ENCODE measurements at places on chromosomes 5 and 9.

DNA sequence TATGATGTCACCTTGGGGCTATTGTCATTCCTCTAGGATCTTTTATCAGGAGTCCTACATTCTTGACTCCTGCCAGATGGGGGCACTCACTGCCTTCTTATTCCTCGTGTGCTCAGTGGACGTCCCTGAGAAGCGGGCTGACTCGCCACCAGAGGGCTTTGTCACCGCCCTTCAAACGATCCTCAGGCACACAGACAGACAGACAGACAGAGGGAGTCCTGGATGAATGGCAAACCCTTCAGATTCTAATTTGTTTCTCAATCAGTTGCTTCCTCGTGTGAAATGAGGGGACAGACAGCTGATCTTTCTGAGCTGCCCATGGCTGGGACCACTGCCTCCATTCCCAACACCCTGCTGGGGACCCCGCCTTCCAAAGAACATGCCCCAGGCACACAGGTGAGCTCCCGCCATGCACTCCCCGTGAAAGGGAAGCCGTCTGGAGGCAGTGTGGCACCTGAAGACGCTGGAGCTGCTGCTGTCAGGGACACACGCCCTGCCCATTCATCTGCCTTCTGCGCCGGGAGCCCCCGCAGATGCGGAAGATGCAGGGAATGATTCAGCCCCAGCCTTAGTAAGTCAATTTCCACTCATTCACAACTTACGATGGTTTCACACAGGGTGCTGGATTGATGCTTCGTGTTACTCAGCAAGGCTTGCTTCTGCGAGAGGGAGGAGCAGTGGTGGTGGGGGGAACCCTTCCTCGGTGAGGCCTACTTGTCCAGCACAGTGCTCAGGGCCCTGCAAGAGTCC, 24.9 kb upstream of the SH3PXD2B start:
- peak; percentile 68 for DNase-seq

GRCh38 chr5:148915224-148915817, 88.9 kb downstream of the ADRB2 start:
- no peak for DNase-seq

DNA sequence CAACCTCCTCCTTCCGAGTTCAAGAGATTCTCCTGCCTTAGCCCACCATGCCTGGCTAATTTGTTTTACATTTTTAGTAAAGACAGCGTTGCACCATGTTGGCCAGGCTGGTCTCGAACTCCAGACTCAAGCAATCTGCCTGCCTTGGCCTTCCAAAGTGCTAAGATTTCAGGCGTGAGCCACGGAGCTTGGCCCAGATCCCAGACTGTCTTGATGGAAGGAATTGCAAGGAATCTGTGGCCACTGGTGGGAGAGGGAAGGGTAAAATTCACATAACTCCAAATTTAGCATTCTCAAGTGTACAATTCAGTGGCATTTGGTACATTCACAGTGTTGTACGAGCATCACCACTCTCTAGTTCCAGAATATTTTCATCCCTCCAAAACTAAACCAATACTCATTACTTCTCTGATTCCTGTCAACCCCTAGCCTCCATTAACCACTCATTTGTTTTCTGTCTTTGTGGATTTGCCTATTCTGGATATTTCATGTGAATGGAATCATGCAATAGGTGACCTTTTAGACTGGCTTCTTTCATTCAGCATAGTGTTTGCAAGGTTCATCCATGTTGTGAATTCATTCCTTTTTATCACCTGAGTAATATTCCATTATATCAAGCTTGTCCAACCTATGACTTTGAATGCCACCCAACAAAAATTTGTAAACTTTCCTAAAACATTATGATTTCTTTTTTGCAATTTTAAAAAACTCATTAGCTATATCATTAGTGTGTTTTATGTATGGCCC, 8.9 kb upstream of the MYO10 start:
- no peak for DNase-seq

DNA sequence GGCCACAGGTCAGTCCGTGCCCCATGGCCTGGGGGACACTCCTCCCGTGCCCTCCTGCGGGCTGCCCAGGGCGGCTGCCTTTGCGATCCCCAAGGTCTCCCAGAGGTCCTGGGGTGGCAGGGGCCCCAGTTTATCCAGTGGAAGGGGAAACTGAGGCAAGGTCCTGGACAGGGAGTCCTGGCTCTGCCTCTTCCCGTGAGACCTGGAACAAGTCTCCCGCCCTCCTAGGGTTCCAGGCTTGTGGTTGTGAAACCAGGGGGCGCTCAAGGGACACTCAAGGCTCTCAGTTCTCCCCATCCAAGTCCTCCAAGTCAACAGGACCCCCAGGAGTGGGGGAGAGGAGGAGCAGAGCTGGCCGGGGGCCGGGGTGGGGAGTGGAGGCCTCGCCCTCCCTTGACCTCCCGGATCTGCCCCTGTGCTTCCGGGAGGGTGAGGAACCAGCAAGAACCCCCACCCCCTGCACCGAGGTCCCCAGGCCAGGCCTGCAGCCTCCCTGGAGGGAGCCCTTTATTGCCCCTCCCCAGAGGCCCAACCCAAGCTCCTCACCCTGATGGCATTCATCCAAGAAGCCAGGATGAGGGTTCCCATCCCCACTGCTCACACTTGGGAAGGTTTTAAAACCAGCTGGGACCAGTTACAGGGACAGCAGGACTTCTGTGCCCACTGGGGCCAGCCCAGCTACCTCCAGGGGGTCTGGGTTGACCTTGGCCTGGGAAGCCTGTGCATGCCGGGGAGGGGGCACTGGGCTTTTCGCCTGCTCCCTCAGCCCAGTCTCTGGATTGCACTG, 24.7 kb upstream of the TMEM250 start:
- peak; percentile 22 for DNase-seq

DNA sequence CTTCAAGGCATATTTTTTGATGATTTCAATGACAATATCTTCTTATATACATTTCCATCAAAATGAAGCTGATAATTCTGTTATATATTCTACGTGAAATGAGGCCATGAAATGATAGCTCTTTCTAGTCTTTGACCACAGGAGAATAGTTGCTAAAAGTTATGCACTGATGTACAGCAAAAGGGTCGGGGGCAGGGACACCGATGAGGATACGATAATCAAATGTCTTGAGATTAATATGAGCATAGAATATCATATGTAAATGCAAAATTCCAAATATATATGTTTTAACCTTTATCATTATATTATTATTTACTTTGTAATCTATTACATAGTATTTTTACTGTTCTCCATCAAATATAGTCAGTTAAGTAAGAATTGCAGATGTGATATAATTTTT, 264.8 kb downstream of the KIAA0825 start:
- no peak for DNase-seq

DNA sequence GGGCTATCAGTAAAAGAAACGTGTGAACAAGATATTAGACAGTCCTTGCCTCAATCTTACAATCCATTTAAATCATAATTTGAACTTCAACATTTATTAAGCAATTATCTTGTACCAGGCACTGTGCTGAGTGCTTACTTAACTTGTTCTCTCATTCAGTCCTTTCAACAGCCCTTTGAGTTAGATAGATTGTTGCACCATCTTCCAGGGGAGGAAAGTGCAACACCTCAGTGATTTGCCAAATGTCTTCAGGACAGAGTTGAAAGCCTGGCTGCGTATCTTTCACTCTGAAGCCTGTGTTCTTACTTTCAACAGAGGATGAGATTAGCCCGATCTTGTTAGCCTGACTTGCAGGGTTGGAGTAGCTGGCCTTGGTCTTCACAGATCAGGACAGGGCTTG, 34.2 kb upstream of the SUB1 start:
- no peak for DNase-seq

DNA sequence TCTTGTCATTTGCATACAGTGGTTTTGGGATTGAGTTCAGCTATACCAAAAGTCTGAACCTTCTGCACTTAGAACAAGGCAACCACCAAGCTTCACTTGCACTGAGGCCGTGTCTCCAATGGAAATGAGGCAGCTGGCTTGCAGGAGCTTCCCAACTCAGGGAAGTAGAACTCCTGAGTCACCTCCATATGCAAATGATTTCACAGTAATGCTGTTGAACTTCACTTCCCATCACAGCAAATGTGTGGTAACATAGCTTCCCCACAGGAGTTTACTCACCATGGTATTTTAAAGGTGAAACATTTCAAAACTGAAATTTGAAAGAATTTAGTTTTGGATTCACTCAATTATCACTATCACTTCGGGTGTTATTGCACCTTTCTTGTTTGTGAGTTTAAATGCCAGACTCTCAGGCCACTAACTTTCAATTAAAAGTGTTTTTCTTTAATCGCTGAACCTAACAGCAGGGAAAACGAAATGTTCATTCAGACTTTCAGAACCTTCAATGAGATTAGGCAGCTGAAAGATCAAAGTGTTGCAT, 9.0 kb downstream of the CD274 start:
- no peak for DNase-seq

DNA sequence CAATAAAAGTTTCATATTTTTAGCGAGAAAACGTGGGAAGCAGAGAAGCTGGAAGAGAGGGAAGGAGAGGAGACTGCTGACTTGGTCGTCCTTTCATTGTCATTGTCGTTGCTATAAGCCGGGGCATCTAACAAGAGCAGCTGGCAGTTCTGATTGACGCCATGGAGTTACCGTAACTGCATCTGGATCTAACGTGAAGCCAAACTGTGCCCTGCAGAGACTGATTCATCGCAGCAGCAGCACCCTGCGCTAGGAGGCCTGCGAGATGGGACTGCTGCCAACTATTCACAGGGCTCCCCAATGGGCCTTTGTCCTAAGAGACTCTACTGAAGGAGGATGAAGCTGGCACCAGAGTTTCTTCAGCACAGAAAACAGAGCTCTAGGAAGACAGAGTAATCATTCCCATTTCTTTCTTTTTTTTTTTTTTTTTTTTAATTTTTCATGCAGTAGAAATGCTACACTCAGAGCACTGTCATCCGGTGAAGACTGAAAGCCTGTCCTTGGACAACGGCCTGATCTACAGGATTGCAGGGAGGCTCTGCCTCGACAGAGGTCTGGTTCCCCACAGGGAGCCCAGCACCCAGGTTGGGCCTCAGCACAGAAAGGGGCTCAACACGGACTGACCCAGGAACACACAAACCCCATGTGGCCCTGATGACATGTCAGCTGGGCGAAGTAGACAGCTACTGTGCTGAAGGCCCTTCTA, 47.8 kb downstream of the RETREG1 start:
- DNase-seq, result no peak

DNA sequence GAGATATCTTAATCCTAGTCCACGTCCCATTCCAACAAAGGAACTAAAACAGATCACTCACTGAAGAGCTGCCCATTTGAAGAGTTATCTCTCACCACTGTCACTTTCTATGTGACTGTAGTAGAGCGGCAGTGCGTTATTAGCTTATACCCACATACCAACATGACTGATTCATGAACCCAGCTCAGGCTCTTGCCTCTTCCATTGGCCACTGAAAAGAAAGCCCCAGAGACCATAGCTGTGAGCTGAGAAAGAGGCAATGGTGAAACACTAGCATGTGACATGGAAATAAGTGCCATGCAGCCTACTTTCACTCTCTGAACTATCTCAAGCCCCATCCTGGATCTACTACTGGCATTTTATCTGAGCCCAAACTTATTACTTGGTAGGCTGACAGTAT, 151.7 kb upstream of the MOCS2 start:
- no peak for DNase-seq

- DNase-seq, result no peak
These were observed 9.0 kb upstream of the SETD9 start for GRCh38 chr5:56900395-56900794.

DNA sequence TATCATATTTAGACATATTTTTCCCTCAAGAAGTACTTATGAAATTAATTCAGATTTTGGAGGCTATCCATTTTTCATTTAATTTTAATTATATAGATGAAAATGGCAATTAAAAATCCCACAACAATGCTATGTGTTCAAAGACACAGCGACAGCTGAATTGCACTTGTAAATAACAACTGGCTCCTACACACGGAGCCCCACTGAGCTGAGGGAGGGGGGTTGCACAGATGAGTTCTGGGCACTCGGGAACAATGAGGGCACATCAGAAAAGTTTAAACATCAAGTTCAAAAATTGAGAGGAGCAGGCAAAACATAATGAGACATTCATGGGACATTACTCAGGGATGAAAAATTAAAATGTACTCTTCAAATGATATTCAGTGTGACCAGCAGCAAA, 104.9 kb downstream of the MARCHF3 start:
- DNase-seq, result no peak

GRCh38 chr9:129933185-129934040, 98.2 kb downstream of the USP20 start:
- no peak for DNase-seq

- DNase-seq, result no peak
These were observed 269.6 kb upstream of the RIOK2 start for GRCh38 chr5:97452646-97453045.

DNA sequence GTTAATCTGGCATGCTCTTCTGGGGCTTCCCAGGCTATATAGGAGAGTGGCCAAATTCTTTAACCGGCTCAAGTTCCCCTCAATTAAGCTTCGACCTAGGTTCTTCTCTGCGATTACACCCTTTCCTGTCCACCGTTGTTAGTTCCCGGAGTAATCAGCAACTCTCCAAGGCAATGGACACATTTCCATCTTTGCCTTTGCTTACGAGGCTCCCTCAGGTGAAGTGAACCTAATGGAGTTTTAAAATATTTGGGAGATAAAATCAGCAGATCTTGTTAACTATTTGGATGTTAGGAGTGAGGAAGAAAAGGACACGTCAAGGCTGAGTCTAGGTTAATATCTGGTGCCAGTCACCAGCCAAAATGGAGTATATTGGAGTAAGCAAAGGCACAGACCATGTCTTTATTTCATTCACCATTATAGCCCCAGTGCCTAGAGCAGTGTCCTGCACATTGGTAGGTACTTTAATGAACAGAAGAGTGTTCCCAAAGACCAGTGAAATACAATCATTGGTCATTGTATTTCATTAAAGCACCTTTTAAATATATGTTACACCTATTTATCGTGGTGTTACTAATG, 515 bp downstream of the UTP15 start:
- DNase-seq, result no peak

GRCh38 chr5:151052836-151053235, 28.0 kb downstream of the TNIP1 start:
- no peak for DNase-seq

- no peak for DNase-seq
These were observed 67.7 kb downstream of the HMHB1 start for GRCh38 chr5:143879646-143880045.
